IMR-90 (cell line): ENCODE measurements at places on chromosomes 7 and 10. TPM values are rescaled to one million over a fixed set of nuclear protein-coding genes. Genes with fewer than 3 reads are reported as not detected.

- DNase-seq, result no peak
These were observed 31.3 kb upstream of the GALNT11 start for GRCh38 chr7:151993977-151994676.

Gene MYO3A
- polyA plus RNA-seq, result not detected in 2 replicates

DNA sequence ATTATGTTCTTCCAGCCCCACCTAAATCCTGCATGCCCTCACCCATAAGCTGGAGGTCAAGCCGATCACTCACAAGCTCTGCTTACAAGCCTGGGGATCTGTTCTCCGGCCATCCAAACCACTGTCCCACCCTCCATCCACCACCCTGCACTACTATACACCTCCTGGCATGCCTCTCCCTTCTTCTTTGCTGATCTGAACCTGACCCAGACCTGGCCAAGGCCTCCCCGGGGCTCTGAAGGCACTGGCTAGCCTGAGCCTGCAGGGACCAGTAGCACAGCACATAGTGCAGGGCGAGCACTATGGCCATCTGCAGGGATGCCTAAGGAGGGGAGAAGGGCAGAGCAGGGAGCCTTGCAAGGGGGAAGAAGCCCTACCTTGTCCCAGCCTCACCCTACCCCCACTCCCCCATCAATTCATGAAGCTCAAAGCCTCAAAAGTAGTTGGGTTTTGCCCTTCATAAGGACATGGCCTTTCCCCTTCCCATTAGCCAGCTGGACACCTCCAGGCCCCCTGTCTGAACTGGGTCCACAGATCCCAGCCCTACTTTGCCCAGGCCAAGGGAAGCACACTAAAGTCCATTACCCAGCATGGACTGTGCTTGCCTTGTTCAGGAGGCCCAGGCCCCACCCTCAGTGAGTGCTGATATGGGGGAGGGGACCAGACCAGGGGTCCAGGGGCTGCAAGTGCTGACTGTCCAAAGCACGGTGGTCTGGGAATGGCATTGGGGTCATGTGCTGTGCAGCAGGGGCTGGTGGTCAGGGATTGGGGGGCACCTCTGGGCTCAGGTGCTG is 29.6 kb downstream of the CHAT start:
- DNase-seq, result no peak

Gene MRLN
- not detected in 2 replicates for polyA plus RNA-seq

- peak; percentile 43 for DNase-seq
These were observed 614 bp upstream of the IFIT2 start for GRCh38 chr10:89301232-89301631.

GRCh38 chr10:21403256-21404015 is 122.0 kb downstream of the SKIDA1 start:
- DNase-seq, result no peak

Gene MUC3A
- polyA plus RNA-seq, result 0.05 TPM in 1 of 2 replicates, not detected in the other

Gene TUBB8
- 0.04 and 0.07 TPM in 2 replicates for polyA plus RNA-seq

- no peak for DNase-seq
These were observed 109.3 kb downstream of the SPAG6 start for GRCh38 chr10:22454634-22455033.

DNA sequence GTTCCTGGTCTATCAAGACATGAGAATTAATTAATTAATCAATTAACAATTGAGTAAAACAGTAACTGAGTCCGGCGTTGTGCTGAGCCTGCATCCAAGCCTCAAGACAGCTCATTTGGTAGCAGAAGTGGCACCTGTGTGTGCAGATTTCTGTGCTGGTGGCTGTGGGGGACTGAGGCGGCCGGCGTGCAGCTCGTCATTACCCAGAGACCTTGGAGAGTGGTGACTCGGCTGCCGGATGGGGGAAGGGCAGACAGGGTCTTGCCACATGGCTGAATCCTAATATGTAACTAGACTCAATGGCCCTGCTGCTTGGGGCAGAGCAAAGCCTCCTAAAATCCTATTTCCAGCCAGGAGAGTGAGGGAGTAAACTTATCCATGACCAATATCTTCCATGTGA is 510.2 kb downstream of the TCERG1L start:
- no peak for DNase-seq

GRCh38 chr7:76303202-76304147 is 1.0 kb downstream of the HSPB1 start:
- DNase-seq, result peak; percentile 92

Gene SLC39A12
- polyA plus RNA-seq, result not detected in 2 replicates

GRCh38 chr7:821688-822087 is 10.6 kb upstream of the SUN1 start:
- DNase-seq, result no peak

- no peak for DNase-seq
These were observed 226.6 kb upstream of the RHOBTB1 start for GRCh38 chr10:61170594-61170993.

DNA sequence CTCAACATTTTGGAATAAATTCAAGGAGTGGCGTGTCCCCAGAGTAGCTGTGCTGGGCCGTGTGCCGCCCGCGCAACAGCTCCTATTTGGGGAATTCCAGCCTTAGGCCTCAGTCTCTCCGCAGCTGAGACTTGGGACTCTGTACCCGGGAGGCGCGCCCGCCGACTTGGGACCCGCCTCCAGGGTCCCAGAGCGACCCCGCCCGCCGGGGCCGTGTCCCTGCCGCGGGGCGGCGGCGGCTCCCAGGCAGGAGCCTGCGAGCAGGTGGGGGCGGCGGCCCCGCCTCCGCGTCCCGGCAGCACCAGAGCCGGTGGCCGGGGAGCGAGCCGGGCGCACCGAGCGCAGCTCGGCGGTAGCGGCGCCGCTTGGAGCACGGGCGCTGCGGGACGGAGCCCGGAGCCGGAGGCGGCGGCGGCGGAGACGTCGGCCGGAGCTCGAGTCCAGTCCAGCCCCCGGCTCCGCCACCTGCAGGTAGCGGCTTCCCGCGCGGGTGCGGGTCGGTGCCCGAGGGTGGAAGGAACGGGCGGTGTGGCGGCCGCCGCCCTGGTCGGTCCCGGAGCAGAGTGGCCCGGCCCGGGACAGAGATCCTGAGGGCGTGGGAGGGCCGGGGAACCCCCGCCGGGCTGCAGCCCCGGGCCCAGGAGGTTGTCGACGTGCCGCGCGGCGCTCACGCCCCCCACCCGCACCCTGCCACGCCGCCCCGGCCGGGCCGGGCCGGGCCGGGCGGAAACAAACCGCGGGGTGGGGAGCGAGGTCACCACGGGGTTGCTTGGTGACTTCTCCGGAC is at the start of gene WIPF3:
TSS of gene WIPF3 (plus strand) at position 301 of the 787 bp plus-strand sequence. CDS start 28,217 bp downstream, outside the sequence.
- DNase-seq, result no peak

DNA sequence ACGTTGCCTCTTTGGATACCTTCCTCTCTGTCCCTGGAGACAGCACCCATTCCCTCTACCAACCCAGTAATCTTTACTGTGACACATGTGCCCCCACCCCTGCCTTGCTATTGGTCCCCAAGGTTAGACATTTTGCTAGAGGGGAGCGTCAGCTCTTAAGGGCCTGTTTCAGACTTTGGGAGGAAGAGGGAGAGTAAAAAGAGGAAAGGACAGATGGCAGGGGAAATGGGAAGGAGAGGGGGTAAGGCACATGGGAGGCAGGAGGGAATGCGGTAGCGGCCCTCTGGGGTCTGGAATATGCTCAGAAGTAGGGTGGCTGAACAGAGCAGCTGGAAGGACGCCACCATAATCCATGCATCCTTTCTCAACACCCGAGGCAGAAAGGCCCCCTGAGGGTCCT is 12.2 kb downstream of the BLNK start:
- DNase-seq, result no peak

GRCh38 chr10:43099928-43100327 is 23.1 kb downstream of the RET start:
- no peak for DNase-seq

Gene SCART1
- polyA plus RNA-seq, result 1.5 and 2.1 TPM in 2 replicates

Gene SUGCT
- 8.3 and 8.9 TPM in 2 replicates for polyA plus RNA-seq

Gene KCNMA1
- polyA plus RNA-seq, result 29.6 and 31.7 TPM in 2 replicates

DNA sequence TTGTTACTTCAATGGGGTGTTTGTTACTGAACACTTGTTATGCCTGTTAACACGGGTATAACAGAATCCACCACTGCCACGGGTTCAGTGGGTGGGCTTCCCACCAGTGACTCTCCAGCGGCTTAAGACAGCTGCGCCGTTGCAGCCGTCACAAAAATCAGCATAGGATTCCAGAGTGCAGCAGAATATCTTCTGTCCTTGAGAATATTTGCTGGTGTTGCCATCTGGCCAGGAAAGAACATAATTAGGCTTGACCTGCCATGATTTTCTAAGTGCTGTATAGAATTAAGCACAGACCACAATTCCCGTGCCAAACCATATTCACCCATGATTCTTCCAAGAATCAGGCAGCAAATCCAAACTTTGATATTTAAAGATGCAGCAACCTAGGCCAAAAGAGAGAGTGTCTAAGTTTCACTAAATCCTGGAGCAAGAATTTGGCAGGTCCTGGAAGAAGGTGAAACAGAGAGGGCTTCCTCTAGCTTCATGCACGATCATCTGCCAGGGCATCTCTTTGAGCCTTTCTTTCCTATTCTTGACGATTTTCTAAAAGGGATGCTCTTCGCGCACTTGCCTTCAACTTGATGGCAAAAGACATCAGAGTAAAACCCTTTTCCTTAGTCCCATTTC is 95.0 kb downstream of the FRMD4A start:
- DNase-seq, result no peak

GRCh38 chr10:89798092-89798491 is 96.7 kb downstream of the KIF20B start:
- no peak for DNase-seq

GRCh38 chr10:42754155-42755027 is 28.2 kb upstream of the BMS1 start:
- DNase-seq, result no peak

DNA sequence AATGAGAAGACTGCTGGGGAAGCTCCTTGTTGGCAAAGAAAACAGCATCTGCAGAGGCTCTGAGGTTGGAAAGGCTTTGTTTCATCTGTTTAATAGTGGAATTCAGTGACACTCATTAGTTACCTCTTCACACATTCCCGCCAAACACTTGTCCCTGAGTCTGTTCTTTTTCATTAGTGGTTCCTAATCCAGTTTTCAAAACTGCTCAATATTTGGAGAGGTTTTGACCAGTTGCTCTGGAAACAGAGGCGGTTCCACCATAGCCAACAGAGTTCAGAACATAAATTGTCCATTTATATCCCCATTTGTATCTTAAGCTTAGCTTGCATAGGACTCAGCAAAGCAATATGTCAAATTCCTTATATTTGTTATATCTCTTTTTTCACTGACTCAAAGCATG is 754.6 kb downstream of the AUTS2 start:
- no peak for DNase-seq

- no peak for DNase-seq
These were observed 293.3 kb upstream of the SP4 start for GRCh38 chr7:21134631-21135030.

GRCh38 chr10:84026821-84027257 is 112.5 kb upstream of the GHITM start:
- peak; percentile 1 for DNase-seq

DNA sequence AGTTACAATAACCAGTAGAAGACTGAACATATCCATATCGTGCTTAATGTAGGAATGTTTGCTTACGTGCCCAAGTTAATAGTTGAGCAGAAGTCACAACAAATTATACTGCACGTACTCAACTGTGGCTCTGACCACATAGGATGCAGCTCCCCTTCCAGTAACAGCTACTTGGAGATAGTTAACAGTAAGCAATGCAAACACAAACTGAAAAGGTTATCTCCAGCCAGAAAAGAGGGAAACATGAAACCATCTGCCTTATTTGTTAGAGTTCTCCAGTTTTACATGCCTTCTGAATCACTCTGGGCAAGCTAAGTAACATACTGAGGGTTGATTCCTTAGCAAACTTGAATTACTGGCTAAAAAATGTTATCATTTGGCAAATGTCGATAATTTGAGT is 9.8 kb downstream of the DHX32 start:
- DNase-seq, result peak; percentile 81

Gene GPR146
- polyA plus RNA-seq, result 2.5 and 3.4 TPM in 2 replicates

DNA sequence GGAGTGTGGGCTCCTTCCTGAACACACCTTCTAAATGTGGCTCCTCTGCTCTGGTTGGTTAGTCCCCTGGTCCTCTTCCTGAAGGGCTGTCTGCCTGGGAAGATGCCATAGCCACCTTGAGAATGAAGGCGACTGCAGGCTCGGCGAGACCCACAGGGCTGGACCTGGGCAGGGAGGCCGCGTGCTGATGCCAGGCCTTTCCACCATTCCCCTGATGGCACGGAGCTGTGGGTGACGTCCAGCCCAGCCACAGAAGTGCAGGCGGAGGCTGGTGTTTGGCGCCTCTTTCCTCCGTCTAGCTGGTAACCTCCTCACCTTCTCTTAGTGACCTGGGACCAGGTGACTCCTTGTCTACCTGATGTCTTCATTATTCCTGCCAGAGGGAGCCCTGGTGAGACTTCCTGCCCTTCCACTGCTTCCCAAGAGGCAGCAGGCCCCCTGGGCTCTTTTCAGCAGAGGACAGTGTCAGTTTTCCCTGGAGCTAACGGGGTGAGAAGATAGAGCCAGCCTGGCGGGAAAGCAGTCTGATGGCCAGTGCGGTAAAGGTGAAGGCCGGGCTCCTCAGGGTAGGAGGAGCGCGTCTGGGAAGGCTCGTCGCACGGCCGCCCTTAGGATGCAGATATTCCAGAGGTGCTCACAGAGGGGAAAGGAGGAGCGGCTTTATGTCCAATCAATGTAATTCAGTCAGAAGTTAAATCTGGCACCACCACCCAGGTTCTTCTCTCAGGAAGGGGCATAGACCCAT is 34.9 kb downstream of the GBX1 start:
- DNase-seq, result no peak

Gene FANK1
- polyA plus RNA-seq, result 2.0 and 2.2 TPM in 2 replicates

DNA sequence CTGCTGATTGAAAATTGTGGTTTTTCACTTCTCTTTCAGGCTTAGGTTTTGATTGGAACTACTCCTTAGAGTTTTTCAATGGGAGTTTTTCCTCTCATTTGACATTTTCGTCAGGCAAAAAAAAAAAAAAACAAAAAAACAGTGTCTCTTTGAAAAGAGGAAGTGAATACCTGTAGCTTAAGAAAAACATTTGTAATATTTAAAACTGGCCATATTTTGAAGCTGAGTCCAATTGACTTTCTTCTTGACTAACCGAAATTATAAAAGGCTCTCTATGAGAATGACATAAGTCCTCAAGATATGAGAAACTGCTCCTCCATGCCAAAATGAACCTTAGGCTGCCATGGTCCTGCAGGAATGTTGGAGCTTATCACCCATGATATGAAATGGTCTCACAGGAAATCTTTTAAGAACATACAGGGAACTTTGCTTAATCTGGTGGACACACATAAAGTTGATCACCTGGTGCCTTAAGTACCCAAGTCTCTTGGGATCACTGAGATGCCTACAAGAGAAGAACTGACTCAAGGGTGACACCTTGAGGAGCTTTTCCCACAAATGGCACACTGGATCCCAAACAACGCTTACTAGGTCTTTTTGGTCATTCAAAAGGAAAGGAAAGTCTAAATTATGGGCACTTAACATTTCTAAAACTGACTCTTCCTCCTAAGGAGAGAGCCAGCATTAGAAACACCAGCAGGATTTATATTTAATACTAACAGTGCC is 263.4 kb downstream of the CDC14C start:
- no peak for DNase-seq

Gene VIPR2
- not detected in 2 replicates for polyA plus RNA-seq

GRCh38 chr10:73959484-73960243 is 38.3 kb upstream of the VCL start:
- DNase-seq, result peak; percentile 66

- DNase-seq, result no peak
These were observed 34.5 kb upstream of the LYZL1 start for GRCh38 chr10:29254123-29255046.

Gene AS3MT
- 2.1 and 2.7 TPM in 2 replicates for polyA plus RNA-seq
